Small intestine (tissue), 16 donors: ENCODE measurements at places on chromosomes 2 and 18. TPM values are rescaled to one million over a fixed set of nuclear protein-coding genes. Genes with fewer than 3 reads are reported as not detected.

Gene DSG3
- 0.27 TPM for polyA plus RNA-seq

Gene ACADL
- polyA plus RNA-seq: 6.4 TPM

Gene KCNJ13
- 30.7 TPM for polyA plus RNA-seq

Gene NHEJ1
- 33.2 TPM for polyA plus RNA-seq

Gene SPATA3
- not detected for polyA plus RNA-seq

Gene SOWAHC
- 7.2 TPM for polyA plus RNA-seq

Gene IL1RL2
- polyA plus RNA-seq: not detected

Gene SCN3A
- 0.27 TPM for polyA plus RNA-seq

Gene RESP18
- polyA plus RNA-seq: not detected

Gene GDF7
- not detected for polyA plus RNA-seq

Gene ESCO1
- 24.4 TPM for polyA plus RNA-seq

Gene SLC16A14
- 2.0 TPM for polyA plus RNA-seq

Gene HRH4
- polyA plus RNA-seq: 0.03 TPM

Gene MAP2
- 3.2 TPM for polyA plus RNA-seq

Gene CD226
- 0.22 TPM for polyA plus RNA-seq

Gene NEDD4L
- 113 TPM for polyA plus RNA-seq

Gene KCNE4
- 2.5 TPM for polyA plus RNA-seq

Gene IER3IP1
- 19.5 TPM for polyA plus RNA-seq

Gene LRRC30
- not detected for polyA plus RNA-seq

Gene RAB17
- 52.8 TPM for polyA plus RNA-seq

Gene UBXN4
- polyA plus RNA-seq: 40.0 TPM

Gene CIB4
- polyA plus RNA-seq: not detected

Gene GPR45
- 0.12 TPM for polyA plus RNA-seq

Gene C2orf78
- not detected for polyA plus RNA-seq

Gene UGT1A9
- not detected for polyA plus RNA-seq

Gene SPC25
- polyA plus RNA-seq: 10.9 TPM

Gene ST8SIA5
- not detected for polyA plus RNA-seq

Gene DNER
- 2.4 TPM for polyA plus RNA-seq

Gene GKN1
- not detected for polyA plus RNA-seq

Gene IL36G
- 0.50 TPM for polyA plus RNA-seq

Gene SERPINB2
- 0.09 TPM for polyA plus RNA-seq

Gene UGT1A8
- 6.5 TPM for polyA plus RNA-seq

Gene PSD4
- polyA plus RNA-seq: 31.8 TPM

Gene UGT1A1
- polyA plus RNA-seq: 25.9 TPM

Gene LYPD1
- not detected for polyA plus RNA-seq

Gene PSMG2
- polyA plus RNA-seq: 78.4 TPM

Gene ODC1
- 109 TPM for polyA plus RNA-seq

Gene CD8A
- 1.9 TPM for polyA plus RNA-seq

Gene GPR35
- 367 TPM for polyA plus RNA-seq

Gene IL18R1
- 2.2 TPM for polyA plus RNA-seq

Gene CCDC85A
- polyA plus RNA-seq: not detected

Gene NXPH2
- polyA plus RNA-seq: not detected

Gene TCF23
- polyA plus RNA-seq: 0.03 TPM

Gene HNMT
- polyA plus RNA-seq: 22.8 TPM

Gene ANKRD30BL
- polyA plus RNA-seq: 0.03 TPM

Gene NABP1
- 14.4 TPM for polyA plus RNA-seq

Gene MARS2
- 3.0 TPM for polyA plus RNA-seq

Gene PXDN
- 1.1 TPM for polyA plus RNA-seq
